ENCODE measurements at places on chromosomes 6 and 20. TPM values are rescaled to one million over a fixed set of nuclear protein-coding genes. Genes with fewer than 3 reads are reported as not detected.

Gene SLPI
- not detected for total RNA-seq

Gene GTF2H4
- 18.1 TPM for total RNA-seq

Gene SLC52A3
- total RNA-seq = under 0.01 TPM

Gene OOEP
- total RNA-seq = not detected

Gene ASIP
- not detected for total RNA-seq

Gene NEURL2
- total RNA-seq = 5.6 TPM

Gene OR12D3
- total RNA-seq = not detected

Gene ARMH2
- not detected for total RNA-seq

Gene PTCRA
- not detected for total RNA-seq

Gene LY6G6C
- not detected for total RNA-seq

Gene FAM83B
- not detected for total RNA-seq

Gene ZBTB12
- 1.5 TPM for total RNA-seq

Gene MAN1A1
- total RNA-seq = 41.2 TPM

Gene TPBG
- 16.3 TPM for total RNA-seq

Gene KCNK15
- not detected for total RNA-seq

Gene NKX2-2
- total RNA-seq = not detected

Gene NKAPL
- 0.57 TPM for total RNA-seq

Gene ENPP4
- 8.0 TPM for total RNA-seq

Gene CDH4
- total RNA-seq = 1.6 TPM

Gene MOCS1
- total RNA-seq = 9.2 TPM

Gene STMND1
- not detected for total RNA-seq

Gene CYP21A2
- not detected for total RNA-seq

Gene PRKN
- 1.6 TPM for total RNA-seq

Gene MBOAT1
- total RNA-seq = 3.3 TPM

Gene APOM
- 0.65 TPM for total RNA-seq

Gene PRSS16
- not detected for total RNA-seq

Gene ZSCAN23
- total RNA-seq = 1.8 TPM

Gene MOXD1
- total RNA-seq = 0.29 TPM

Gene TINAG
- total RNA-seq = not detected

Gene OR2H1
- total RNA-seq = not detected

Gene RPS6KA2
- 156 TPM for total RNA-seq

Gene EDN3
- not detected for total RNA-seq

Gene NRSN1
- not detected for total RNA-seq

Gene HMGCLL1
- not detected for total RNA-seq

Gene DSN1
- total RNA-seq = 13.1 TPM

Gene TDRD6
- total RNA-seq = under 0.01 TPM

Gene JAG1
- total RNA-seq = 118 TPM

Gene PABPC1L
- total RNA-seq = 1.4 TPM

Gene JPH2
- total RNA-seq = 0.38 TPM
